Esophagus squamous epithelium (tissue), 5 donors: ENCODE measurements at places on chromosomes 4 and X. TPM values are rescaled to one million over a fixed set of nuclear protein-coding genes. Genes with fewer than 3 reads are reported as not detected.

The CXorf65 gene
- total RNA-seq = not detected

The MAGEB4 gene
- total RNA-seq = not detected

The VSIG4 gene
- 6.7 TPM for total RNA-seq

The NSUN7 gene
- 2.4 TPM for total RNA-seq

The LRIT3 gene
- total RNA-seq = not detected

The NHS gene
- total RNA-seq = 1.2 TPM

The ZNF157 gene
- not detected for total RNA-seq

The SMARCA1 gene
- total RNA-seq = 4.5 TPM

The SMAD1 gene
- total RNA-seq = 25.1 TPM

The AMER1 gene
- total RNA-seq = 5.5 TPM

The RBM47 gene
- 96.7 TPM for total RNA-seq

The TENM3 gene
- 0.64 TPM for total RNA-seq

The HMX1 gene
- total RNA-seq = not detected

The CXCR3 gene
- total RNA-seq = not detected

The CTSO gene
- total RNA-seq = 1.6 TPM

The ZDHHC15 gene
- 2.1 TPM for total RNA-seq
